ENCODE measurements at places on chromosomes 6 and 20. TPM values are rescaled to one million over a fixed set of nuclear protein-coding genes. Genes with fewer than 3 reads are reported as not detected.
A peak's percentile ranks its signal among the peaks of the same experiment; 100 is the strongest.

- no peak for DNase-seq
These were observed 16.3 kb upstream of the OR2B6 start for GRCh38 chr6:27940766-27941165.

Gene RBM12
- 79.5 TPM for total RNA-seq

- DNase-seq, result peak; percentile 19
These were observed 79.0 kb downstream of the NRSN1 start for GRCh38 chr6:24205020-24205492.

GRCh38 chr6:55474382-55474781, 104.6 kb downstream of the HMGCLL1 start:
- DNase-seq, result no peak

GRCh38 chr6:144952456-144953240, 667.5 kb downstream of the UTRN start:
- no peak for DNase-seq

Gene POM121L2
- total RNA-seq, result not detected

DNA sequence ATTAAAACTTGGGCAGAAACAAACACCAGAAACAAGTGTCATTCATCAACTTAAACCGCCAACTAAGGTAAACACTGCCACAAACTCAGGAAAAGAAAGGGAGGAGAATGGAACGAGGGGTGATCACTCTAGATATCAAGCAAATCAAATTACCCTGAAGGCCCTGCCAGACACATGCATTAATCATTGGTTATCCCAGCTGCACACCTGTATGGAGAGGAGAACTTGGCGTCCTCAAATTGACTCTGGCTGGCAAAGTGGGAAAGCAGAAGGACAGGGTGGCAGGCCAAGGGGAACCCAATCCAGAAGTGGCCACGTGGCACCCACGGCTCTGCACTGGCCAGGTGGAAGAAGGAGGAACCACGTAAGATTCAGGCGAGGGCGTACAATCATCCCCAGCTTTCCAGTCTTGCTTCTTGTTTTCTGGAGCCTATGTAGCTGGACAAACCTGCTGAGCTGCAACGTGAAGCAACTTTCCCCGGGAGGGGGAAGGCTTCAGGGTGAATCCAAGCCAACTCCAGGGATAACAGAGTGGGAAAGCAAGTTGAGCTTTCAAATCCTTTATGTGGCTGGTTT, 156.2 kb upstream of the JARID2 start:
- no peak for DNase-seq

DNA sequence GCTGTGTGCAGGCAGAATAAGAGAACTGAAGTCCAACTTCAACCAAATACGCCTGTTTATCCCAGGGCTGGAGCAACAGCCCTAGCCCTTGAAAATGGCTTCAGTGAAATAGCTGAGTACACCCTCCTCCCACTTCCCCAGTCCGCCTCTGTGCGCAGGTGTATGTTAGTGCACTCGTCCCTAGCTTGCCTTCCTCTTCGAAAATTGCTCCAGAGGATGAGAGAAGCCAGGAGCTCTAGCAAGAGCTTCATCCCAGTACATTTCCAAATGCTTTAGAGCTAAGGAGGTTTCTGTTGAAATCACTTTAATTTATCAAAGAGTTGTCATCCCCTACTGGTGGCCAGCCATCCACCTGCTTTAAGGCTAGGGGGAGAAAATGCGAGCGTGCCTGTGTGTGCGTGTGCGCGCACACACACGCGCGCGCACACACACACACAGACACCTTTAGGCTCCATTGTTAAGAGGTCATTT, 5.4 kb upstream of the POU3F2 start:
- no peak for DNase-seq

DNA sequence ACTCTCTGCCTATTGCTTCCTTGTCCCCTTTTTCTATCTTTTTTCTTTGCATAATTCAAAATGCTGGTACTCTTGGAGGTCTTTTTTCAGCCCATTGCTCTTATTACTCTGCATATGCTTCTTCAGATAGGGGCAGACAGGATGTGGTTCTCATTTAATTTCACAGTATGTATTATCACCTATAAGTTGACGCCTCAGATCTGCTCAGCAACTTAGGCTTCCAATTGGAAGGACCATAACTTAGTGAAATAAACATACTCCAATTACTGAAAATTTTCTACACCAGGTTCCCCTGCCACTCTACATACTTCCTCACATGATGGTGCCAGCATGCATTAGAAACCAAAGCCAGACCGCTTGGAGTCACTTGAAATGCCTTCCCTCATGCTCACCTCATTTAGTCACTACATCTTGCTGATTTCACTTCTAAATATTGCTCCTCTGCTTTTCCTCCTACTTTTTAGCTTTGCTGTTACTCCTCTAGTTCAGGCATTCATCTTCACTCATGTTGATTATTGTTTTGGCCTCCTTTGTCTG, 34.5 kb upstream of the AHI1 start:
- DNase-seq, result no peak

DNA sequence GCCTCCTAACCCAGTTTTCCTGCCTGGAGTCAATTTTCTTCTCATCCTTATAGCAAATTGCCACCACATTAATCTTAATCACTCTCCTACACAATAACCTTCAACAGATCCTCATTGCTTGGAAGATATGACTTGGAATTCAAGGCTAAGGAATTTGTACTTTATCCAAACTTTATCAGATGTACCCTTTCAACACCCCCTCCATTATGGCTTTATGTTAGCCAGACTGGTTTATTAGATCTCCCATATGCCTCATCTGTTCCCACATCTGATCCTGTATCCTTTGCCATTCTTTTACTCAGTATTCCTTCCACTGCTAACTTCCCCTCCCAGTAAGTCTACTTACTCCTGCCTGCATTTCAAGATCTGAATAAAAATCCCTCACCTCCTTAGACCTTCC, 4.0 kb upstream of the FRK start:
- no peak for DNase-seq

DNA sequence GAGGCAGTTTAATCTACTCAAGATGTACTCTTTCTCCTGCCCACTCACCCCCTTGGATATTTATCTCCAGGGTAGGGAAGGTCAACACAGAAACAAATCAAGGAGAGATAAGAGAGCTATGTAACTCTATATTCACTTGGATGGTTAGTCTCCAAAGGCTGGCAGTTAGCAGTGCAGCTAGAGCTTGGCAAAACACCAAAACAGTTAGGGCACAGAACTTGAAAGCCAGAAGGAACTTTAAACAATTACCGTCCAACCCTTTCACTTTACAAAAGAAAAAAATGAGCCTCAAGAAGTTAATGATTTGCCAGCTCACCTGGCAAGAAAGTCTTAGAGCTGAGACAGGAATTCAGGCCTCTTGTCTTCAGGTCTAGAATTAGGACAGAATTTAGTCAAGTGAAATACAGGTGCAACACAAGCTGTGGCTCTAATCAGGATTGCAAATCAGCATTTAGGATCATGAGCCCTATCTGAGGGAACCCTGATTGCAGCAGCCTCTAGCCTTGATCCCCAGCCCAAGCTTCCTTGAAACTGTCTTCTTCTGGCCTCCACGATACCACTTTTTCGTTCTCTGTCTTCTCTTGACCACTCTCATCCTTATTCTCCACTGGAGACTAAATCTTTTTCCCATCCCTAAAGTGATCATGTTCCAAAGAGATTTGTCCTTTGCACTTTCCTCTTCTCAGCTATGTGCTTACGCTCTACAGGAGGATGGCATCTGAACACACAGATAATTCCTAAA, 14.9 kb downstream of the NEDD9 start:
- no peak for DNase-seq

Gene PAX1
- total RNA-seq, result not detected

- peak; percentile 96 for DNase-seq
These were observed at the start of gene RING1 for GRCh38 chr6:33208091-33208967. Gene RING1 (plus strand): TSS chr6:33208500. CDS start chr6:33208823, 323 bp downstream.

- DNase-seq, result peak; percentile 43
These were observed 17.0 kb downstream of the GPX5 start for GRCh38 chr6:28542440-28543296.

Gene HLA-DPA1
- 1.9 TPM for total RNA-seq

Data from cerebellum (tissue), 4 donors.